Activated T-helper 1 cell treated with anti-CD3 and anti-CD28 coated beads, Interleukin-12 subunit alpha, Interleukin-12 subunit beta, Interleukin-2, Interleukin-4 antibody, amounts not matched to agents 30 ng/mL and 10 ng/mL and 1 ng/mL, durations not matched to agents 14 hours and 24 hours and 36 hours (primary cell): ENCODE measurements at places on chromosomes 13 and 19.

- no peak for DNase-seq
Measured at GRCh38 chr19:48135411-48135810, 24.8 kb upstream of the PLA2G4C start.

DNA sequence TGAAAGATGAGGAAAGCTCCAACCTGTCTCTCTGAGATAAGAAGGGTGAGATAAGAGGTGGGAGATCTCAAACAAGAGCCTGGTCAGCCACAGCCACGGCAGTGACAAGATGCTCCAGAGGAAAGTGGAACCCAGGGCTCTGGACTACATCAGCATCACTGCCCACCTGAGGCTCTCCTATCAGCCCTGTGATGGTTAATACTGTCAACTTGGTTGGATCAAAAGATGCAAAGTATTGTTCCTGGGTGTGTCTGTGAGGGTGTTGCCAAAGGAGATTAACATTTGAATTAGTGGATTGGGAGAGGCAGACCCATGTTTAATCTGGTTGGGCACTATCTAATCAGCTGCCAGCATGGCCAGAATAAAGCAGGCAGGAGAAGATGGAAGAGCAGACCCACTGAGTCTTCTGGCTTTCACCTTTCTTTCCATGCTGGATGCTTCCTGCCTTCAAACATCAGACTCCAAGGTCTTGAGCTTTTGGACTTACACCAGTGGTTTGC is 476.6 kb upstream of the NBEA start:
- DNase-seq, result no peak

DNA sequence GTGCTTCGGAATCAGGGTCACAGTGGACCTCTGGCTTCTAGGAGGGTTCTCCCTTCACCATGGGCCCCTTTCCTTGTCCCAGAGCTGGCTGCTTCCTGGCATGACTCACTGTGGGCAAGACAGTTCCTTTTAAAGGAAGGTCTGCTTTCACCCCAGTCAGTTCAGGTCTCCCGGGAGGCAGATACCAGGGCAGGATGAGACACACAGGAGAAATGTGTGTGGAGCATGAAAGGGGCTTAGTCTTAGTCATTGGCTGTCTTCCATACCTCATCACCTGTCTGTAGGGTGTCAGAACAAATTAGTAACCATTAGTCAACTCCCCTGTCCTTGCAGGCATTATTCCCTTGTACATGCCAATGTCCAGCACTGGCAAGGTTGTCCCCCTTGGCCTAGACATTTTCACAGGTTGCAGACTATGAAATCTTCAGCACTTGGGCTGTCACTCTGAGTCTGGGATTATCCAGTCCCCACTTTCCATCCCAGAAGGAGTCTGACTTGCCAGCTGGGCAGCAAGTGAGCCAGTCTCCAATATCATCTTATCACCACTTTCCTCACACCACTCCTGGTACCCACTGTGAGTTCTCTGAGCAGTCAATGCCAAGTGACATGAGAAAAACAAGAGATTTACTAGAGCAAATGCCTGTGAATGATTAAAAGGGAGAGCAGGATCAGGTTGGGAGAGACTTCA is 76.8 kb upstream of the MEDAG start:
- no peak for DNase-seq

GRCh38 chr13:26183416-26183815 is 38.7 kb downstream of the RNF6 start:
- DNase-seq, result no peak

GRCh38 chr13:32048816-32049215 is 17.2 kb downstream of the FRY start:
- DNase-seq, result no peak

- no peak for DNase-seq
Measured at GRCh38 chr13:24683351-24683750, 3.1 kb downstream of the ATP12A start.

- no peak for DNase-seq
Measured at GRCh38 chr19:12953799-12954611, 3.0 kb downstream of the GADD45GIP1 start.

- no peak for DNase-seq
Measured at GRCh38 chr19:810077-810855, 11.5 kb downstream of the PLPPR3 start.

- no peak for DNase-seq
Measured at GRCh38 chr19:13995878-13996765, 10.0 kb downstream of the RFX1 start.

DNA sequence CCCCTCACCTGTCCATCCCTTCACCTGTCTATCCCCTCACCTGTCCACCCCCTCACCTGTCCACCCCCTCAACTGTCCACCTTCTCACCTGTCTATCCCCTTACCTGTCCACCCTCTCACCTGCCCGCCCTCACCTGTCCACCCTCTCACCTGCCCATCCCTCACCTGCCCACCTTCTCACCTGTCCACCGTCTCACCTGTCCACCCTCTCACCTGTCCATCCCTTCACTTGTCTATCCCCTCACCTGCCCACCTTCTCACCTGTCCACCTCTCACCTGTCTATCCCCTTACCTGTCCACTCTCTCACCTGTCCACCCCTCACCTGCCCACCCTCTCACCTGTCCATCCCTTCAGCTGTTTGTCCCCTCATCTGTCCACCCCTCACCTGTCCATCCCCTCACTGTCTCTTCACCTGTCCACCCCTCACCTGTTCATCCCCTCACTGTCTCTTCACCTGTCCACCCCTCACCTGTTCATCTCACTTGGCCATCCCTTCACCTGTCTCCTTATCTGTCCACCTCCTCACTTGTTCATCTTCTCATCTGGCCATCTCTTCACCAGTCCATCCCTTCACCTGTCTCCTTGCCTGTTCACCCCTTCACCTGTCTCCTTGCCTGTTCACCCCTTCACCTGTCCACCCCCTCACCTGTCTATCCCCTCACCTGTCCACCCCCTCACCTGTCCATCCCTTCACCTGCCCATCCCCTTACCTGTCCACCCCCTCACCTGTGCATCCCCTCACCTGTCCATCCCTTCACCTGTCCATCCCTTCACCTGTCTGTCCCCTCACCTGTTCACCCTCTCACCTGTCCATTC is 12.7 kb upstream of the KANK2 start:
- no peak for DNase-seq
